Stimulated activated CD4-positive, alpha-beta T cell treated with anti-CD3 and anti-CD28 coated beads, Interleukin-1b, Interleukin-23, amount 100 ng/mL, for 24 hours (primary cell): ENCODE measurements at places on chromosomes 1 and 21.

- no peak for DNase-seq
These were observed 2.5 kb upstream of the MYBPH start for GRCh38 chr1:203178083-203178482.

- DNase-seq, result no peak
These were observed 14.5 kb downstream of the VANGL2 start for GRCh38 chr1:160414881-160415280.

- no peak for DNase-seq
These were observed 26.5 kb downstream of the FAAP20 start for GRCh38 chr1:2168090-2168489.

- no peak for DNase-seq
These were observed 9.0 kb downstream of the WNT4 start for GRCh38 chr1:22133931-22134324.

DNA sequence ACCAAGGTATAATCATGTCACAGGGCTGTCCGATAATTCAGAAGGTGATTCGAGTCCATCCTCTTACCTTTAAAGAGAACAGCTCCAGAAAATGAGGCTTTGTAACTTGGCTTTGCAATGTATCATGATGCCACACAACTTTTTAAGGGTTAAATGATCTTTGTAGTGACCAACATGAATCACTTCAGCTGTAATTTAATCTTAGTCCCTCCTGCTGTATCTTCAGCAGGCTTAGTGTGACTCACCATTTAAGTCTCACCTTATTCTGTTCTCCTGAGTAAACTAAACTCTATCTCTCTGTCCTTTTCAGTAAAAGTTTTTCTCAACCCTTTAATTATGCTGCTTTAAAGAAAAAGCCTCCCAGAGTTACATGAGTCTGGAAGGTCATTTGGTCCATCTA, 1.9 kb upstream of the HIVEP3 start:
- DNase-seq, result no peak

DNA sequence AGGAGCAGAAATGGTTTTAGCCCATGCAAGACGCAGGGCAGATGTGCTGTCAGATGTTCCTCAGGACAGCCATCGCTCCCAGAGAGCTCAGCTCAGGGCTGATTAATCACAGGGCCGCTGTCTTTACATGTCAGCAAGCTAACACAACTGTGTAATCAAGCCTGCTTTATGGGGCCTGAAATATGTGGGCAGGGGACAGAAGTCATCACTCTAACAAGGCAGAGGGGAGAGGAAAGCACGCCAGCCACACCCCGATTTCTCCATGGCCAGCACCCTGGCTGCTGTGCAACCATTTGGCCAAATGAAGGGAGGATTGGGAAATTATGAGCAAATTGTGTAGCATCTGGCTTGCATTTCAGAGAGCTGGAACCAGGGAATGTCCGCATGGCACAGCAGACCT, 368.8 kb downstream of the NPHP4 start:
- DNase-seq, result no peak

- DNase-seq, result no peak
These were observed 18.7 kb upstream of the LAX1 start for GRCh38 chr1:203746281-203746680.

DNA sequence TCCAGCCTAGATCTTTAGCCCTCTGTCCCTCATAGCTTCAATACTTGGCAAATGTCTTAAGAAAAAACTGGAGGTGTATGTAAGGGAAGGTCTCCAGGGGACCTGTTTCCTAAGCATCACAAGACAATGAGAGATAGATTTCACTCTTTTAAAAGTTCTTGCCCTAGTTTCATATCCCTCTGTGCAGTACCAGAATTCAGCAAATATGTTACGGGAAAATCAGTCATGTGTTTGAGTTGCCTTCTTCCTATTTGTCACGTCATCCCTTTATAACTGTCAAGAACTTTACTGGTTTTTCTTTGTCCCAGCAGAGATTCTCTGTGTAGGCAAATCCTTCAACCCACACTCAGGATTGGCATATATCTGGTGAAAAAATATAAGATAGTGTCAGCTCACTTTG, 32.3 kb downstream of the DNASE2B start:
- DNase-seq, result no peak

DNA sequence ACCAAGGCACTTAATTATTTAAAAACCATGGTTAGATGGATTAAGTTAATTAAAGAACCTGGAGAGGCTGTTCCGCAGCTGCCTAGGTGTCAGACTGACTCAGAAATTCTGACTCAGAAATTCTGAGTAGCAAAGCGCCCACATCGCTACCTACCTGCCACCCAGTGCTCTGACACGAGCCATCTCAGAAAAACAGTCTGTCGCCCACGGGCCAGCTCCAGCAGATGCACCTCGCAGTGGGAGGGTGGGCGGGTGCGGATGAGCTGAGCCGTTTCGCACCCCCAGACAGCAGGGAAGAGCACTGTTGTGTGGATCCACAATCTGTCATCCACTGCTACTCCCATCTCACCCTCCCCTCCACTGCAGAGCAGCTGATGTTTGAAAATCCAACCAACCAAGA, 13.5 kb downstream of the KCNK1 start:
- no peak for DNase-seq

GRCh38 chr1:38477811-38478210, 381.8 kb downstream of the RRAGC start:
- DNase-seq, result no peak

DNA sequence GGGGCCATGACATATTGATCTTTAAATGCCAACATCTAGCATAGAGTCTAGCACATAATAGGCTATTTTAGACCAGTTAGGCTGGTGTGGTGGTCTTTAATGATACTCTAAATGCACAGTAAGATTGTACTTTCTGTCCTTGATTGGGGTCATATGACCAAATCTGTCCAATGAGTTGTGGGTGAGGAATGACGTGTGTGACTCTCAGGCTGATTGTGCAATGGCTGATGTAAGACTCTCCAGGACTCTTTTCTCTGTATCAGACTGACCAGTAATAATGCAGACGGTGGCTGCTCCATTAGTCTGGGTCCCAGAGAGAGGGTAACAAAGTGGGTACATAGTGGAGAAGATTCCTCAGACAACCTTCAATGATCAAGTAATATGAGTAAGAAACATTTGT, 541.6 kb upstream of the CAMK1G start:
- DNase-seq, result no peak

- DNase-seq, result no peak
These were observed 50.6 kb downstream of the NPHP4 start for GRCh38 chr1:5941671-5942070.
